Left lung (tissue), 14 donors: ENCODE measurements at places on chromosomes 3 and 15. TPM values are rescaled to one million over a fixed set of nuclear protein-coding genes. Genes with fewer than 3 reads are reported as not detected.

Gene SCAANT1
- total RNA-seq: not detected

DNA sequence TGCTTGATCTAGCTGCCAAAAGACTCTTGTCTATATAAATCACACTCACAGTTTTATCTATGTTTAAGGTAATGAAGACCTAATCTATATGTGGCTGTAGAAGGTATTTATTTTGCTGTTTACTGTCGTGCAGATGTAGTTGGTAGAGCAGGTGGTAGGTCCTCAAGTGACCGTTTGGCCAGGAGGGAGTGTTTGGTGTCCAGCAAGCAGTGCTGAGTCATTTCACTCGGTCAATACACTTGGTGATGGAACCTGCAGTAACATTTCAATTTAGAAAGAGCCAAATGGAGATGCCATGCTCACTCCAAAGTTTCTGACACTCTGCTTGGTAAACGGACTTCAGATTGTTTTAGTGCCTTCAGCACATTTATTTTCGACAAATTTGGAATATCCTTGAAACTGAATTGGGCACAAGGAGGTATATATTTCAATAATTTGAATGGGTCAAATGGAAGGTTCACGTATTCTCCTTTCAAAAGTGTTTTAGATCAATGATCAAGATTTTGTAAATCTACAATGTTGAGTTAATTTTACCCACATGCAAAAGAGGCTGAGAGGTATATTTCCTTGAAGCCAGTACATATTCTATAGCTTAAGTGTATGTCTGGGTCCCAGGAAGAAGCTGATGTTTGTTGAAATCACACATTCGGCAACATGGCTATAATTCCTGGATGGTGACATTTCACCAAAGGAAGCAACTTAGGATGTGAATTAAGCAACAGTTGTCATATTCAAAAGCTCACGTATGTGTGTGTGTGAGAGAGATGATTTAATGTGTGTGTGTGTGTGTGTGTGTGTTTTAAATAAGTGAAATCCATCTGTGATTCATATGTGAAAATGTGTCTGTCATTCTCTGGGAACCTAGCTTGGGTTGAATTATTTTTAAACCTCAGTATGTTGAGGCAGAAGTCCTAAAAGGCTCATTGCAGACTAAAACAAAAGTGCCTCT, 7.7 kb upstream of the CX3CR1 start:
- no peak for DNase-seq

DNA sequence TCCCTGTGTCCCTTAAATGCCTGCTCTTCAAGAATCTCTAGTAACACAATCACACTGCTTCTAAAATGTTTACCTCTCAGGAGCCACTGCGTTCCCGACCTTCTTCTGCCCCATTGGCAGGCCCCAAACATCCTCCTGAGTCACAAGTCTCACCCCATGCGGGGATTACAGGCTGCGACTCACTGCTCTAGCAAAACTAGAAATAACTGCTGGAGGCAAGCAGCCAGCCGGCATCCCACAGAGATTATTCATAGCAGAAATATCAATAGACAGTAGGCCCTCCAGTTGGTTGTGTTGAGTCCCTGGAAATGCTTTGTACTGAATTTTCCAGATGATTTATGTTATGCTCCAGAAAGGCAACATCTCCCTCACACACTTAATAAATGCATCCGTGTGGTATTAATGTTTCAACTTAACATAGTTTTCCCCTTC, 64.8 kb downstream of the RFTN1 start:
- DNase-seq: no peak

DNA sequence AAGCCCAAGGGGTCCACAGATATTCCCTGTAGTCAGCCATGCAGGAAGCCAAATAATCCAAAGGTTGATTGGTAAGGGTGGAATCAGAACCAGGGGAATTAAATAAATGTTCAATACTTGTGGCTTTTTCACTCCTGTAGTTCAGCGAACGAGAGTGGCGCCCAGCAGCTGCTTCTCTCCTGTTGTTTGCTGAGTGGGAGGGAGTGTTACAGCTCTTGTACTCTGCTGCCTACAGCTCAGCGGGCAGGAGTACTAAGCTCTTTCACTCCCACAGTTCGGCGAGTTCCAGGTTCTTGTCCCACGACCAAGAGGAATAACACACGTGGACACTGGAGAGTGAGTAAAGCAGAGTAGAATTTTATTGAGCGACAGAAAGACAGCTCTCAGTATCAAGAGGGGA, 105.9 kb downstream of the MOBP start:
- no peak for DNase-seq

DNA sequence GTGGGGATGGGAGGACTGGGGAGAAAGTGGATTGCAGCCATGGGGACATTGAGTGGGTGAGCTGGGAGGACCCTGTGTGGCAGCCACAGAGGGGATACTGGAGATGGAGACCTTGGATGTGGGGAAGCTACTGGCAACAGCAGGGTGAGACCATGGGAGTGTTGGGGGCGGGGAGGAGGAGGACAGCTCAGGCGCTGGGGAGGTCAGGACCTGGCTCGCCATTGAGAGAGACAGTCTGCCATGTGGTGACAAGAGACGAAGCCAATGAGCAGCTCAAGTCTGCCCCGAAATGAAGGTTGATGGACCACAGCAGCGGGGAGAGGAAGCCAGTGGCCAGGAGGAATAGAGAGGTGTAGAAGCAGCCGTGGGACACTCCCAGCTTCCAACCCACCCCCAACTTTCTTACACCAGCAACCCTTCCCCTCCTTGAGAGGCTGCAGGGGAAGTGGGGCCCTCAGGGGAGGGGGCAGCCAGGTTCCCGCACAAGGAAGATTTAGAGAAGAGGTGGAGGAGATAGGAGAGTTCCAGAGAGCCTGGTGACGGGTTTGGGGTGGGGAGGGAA, 118.1 kb downstream of the ASB7 start:
- DNase-seq: peak; percentile 28

GRCh38 chr15:43105077-43105736, 631 bp downstream of the UBR1 start:
- no peak for DNase-seq

DNA sequence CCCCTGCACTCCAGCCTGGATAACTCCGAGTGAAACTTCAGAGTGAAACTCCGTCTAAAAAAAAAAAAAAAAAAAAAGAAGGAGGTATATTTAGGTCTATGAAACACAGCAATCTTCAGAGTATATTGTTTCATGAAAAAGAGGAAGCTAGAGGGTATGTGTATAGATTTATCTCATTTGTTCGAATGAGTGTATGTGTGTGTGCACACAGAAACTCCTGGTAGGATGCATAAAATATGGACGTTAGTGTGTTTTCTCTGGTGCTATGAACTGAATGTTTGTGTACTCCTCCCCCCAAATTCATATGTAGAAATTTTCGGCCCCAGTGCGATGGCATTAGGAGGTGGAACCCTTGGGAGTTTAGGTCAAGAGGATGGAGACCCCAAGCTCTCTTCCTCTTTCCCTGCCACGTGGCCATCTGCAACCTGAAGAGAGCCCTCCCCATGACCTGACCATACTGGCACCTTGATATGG, 98.6 kb upstream of the KLF13 start:
- peak; percentile 19 for DNase-seq

Gene SLC6A20
- 6.1 TPM for total RNA-seq

- DNase-seq: no peak
Observed at GRCh38 chr3:11201251-11202019, 47.1 kb downstream of the HRH1 start.

DNA sequence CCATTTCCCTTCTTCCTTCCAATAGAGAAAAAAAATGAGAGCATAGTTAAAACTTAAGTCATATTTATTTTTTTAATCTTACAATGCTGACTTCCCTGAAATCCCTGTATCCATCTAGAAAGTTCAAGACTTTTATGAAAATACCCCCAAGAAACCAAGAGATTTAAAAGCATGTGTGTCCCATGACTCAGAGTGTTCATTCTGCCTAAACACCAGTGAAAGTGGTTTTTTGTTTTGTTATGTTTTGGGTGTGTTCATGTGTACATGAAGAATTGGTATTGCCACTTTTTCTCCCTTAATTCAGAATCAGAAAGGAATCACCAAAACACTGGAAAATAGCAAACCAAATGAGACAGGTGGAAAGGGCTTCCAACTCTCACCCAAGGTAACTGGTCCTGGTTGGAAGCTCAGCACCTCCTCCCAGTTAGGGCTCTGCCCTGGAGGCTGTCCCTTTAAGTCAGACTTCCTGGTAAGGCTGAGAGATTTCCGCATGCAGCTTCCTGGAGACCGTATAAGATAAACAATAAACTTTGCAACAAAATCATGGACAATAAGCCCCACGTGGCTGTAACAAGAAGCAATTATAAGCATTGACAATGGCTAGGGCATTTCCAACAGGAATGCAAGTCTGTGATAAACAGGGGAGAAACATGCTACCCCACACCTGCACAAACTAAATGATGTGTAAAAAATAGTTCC, 121.9 kb upstream of the ARHGEF3 start:
- no peak for DNase-seq

- DNase-seq: no peak
Observed at GRCh38 chr15:69797615-69798014, 300.1 kb downstream of the TLE3 start.

DNA sequence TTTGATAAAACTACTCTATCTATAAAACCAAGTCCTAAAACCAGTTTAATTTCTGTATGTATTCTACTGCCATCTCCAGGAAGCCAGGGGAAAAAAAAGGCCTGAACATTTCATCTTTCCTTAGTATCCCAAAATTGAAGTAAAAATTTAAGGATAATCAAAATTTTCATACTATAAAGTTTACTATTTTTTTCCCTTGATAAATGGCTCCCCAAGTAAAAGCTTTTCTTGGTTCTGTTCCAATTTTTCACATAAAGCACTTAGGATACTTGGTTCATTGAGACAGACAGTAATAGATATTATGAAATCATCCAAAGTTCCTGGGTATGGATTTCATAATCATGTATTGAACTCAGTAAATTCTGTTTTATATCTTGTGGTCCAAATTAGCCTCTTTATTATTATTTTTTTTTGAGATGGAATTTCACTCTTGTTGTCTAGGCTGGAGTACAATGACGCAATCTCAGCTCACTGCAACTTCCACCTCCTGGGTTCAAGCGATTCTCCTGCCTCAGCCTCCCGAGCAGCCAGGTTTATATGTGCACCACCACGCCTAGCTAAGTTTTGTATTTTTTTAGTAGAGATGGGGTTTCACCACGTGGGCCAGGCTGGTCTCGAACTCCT, 34.5 kb downstream of the ICE2 start:
- no peak for DNase-seq

Gene FOXB1
- total RNA-seq: not detected

GRCh38 chr3:57852896-57853295, 96.8 kb downstream of the SLMAP start:
- no peak for DNase-seq

GRCh38 chr3:150308481-150309256, 99.4 kb upstream of the TSC22D2 start:
- DNase-seq: no peak

DNA sequence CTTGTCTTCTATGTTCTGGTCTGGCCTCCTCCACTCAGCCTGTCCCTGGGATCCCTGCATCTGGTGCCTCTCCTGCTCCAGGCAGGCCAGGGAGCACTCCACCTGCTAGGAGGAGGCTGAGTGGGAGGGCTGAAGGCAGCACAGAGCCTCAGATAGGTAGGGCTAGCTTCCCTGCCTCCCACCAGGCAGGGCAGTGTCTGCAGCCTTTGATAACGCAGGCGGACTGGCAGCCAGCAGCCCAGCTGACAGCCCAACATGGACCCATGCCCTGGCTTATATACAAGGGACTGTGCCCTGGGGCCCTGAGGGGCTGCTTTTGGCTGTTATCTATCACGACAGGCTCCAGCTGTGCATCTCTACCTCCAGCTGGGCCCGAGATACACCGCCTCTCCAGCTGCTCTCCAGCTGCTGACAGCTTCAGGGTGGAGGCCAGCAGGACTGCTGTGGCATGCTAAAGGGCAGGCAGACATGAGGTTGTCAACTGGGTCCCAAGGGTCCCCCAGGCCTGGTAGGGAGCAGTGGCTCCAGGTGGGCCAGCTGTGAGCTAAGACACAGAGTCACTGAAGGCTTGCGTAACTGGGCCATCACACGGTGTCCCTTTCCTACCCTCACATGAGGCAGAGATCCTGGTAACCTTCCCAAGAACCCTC, 5.2 kb upstream of the CLK3 start:
- DNase-seq: peak; percentile 45

GRCh38 chr3:56914646-56915045, 112.9 kb upstream of the ARHGEF3 start:
- DNase-seq: no peak

Gene GOLGA6D
- not detected for total RNA-seq

Gene SLC28A2
- not detected for total RNA-seq

GRCh38 chr3:54506603-54507002, 384.3 kb downstream of the CACNA2D3 start:
- no peak for DNase-seq

DNA sequence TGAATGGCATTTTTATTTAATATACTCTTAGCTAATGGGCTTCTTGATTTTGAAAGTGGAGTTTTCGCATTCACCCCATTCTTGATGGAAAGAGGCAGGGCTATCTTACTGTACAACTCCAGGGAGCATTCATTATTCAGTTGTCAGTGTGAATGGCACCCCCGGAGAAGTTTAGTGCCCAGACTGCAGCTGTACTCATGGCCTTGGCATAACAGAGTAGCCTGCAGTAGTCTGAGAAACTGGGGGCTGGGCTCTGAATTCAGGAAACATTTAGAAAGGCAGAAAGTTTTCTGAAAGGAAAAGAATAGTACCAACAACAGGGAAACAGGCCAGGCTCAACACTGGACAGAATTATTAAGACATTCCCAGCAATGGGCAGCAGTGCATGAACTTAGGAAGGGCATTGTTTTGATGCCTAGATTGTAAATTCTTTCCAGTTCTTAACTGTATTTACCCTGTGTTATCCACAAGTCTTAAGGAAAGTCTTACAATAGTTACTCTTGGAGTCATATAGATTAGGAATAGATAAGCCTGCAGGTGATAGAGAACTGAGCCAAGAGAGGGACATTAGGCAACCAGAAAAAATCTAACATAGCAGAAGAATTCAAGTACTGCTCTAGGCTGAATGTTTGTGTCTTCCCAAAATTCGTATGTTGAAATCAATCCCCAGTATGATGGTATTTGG, 44.4 kb downstream of the TIPARP start:
- no peak for DNase-seq

GRCh38 chr3:119181765-119182164, 8.4 kb downstream of the UPK1B start:
- no peak for DNase-seq

DNA sequence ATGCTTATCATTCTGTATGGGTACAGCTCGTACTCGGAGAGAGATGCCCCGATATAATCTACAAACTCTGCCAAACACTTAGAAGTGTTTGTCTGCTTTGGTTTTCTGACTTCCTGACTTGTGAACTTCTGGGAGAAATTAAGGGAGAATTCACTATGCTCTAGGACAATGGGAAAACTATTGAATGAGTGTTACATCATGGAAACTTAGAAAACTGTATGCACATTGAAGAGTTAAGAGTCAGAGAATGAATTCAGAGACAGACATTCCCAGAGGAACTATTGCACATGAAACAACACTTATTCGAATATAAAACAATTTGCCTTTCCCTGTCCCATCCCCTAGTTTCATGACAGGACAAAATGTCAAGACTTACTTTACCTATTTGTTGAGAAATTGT, 57.8 kb downstream of the DTWD1 start:
- no peak for DNase-seq

DNA sequence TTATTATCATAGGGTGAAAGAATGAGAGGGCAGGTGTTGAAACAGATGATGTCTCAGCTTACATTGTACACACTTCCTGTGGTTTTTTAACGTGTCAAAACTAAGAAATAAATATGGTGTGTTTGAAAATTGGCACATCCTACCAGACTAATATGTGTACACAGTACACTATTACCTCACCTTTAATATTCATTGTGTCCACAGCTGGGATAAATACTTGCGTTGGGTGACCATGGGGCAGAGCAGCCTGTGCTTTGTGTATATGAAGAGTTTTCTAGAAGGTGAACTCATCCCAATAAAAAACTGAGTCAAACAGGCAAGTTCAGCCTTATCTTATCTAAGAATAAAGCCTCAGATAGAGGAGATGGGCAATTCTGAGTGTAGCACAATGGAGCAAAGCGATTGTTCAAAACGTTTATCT, 17.3 kb downstream of the SUCNR1 start:
- DNase-seq: no peak
